ENCODE measurements at places on chromosomes 12 and 14. TPM values are rescaled to one million over a fixed set of nuclear protein-coding genes. Genes with fewer than 3 reads are reported as not detected.

Gene IL23A
- not detected for total RNA-seq

Gene LRTM2
- not detected for total RNA-seq

Gene DBX2
- not detected for total RNA-seq

Gene YEATS4
- total RNA-seq = 17.6 TPM

Gene TMPRSS12
- not detected for total RNA-seq

Gene SERPINA6
- not detected for total RNA-seq

Gene DACT1
- 0.13 TPM for total RNA-seq

Gene CLEC2A
- not detected for total RNA-seq

Gene TPH2
- total RNA-seq = not detected

Gene MANSC1
- 9.1 TPM for total RNA-seq

Gene PLA2G1B
- total RNA-seq = not detected

Gene ALDH2
- 62.2 TPM for total RNA-seq

Gene GATC
- total RNA-seq = 19.3 TPM
